AG04450 (cell line): ENCODE measurements at places on chromosomes 6 and 20.

- no peak for DNase-seq
Observed at GRCh38 chr6:29414588-29414987, at the start of gene OR12D1. OR12D1 (plus strand) TSS chr6:29414928.

DNA sequence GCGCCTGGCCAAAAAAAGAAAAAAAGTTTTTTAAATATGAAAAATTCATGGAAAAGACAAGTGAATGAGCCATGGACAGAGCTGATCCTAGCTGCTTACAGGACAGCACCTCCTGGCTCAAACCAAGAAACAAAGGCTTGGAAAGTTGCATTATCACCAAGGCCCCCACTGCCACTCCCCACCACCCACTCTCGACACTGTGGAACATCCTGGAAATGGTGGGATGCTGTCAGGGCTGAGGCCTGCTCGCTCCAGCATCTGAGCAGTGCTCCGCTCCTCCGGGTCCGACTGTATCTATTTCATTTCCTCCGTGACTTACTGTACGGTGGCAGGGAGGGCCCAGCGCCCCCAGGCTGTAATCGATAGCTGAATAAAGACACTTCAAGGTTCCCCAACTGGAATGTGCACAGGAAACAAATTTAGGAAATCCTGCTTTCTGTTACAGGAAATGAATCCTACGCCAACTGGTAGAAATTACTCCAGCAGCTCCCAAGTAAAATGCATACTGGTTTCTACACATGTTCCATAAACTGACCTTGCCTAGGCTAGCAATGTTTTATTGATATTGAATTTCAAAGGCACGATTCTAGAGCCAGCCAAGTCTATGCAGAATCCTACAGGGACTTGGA lies 109.5 kb upstream of the NFATC2 start:
- DNase-seq = no peak

DNA sequence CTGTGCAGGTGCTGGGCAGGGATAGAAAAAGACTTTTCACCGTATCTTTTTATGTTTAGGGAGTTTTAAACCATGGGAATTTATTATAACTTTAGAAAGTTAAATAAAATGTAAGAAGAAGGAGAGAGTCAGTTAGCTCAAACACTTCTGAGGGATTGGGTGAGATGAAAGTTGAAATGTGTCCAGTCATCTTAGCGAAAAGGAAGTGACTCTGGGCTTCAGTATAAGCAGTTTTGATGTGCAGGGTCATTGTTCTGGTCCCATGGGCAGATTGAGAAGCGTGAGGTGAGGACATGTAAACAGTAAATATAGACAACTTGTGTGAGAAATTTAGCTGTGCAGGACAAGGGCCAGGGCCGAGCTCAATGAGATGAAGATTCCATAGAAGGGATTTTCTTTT lies 66.9 kb downstream of the TOX2 start:
- DNase-seq = no peak

- no peak for DNase-seq
Observed at GRCh38 chr20:18195931-18196330, 58.3 kb downstream of the KAT14 start.

- no peak for DNase-seq
Observed at GRCh38 chr6:98118397-98119045, 715.9 kb upstream of the POU3F2 start.

DNA sequence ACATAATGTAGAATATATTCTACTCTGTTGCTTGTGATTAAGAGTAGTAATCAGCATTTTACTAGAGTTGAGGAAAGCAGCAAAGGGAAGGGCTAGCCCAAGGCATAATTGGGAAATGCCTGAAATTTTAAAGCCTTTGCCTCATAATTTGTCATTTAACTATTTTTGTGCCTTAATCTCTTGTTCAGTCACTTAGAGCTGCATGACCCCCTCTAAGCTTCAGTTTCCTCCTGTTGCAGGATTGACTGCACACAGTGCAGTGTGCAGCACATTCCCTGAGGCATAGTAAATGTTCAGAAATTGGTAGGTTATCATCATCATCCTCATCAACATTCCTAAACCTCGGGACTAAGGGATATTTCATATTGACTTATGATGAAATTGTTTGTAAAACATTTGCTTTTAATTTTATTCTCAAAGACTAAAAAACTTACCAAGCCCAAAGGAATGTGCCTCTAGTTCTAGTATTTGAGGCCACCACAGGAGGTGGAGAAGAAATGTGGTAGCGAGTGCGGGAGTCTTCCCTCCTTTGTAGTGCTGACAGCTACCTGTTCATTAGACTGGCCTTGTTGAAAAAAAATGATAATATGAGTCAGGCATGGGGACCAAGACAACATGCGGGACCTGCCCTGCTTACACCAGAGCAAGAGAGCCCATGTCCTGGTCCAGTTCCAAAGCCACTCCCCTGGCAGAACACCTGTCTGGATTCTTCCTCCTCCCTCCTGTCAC lies 14.8 kb upstream of the TENT5A start:
- no peak for DNase-seq

DNA sequence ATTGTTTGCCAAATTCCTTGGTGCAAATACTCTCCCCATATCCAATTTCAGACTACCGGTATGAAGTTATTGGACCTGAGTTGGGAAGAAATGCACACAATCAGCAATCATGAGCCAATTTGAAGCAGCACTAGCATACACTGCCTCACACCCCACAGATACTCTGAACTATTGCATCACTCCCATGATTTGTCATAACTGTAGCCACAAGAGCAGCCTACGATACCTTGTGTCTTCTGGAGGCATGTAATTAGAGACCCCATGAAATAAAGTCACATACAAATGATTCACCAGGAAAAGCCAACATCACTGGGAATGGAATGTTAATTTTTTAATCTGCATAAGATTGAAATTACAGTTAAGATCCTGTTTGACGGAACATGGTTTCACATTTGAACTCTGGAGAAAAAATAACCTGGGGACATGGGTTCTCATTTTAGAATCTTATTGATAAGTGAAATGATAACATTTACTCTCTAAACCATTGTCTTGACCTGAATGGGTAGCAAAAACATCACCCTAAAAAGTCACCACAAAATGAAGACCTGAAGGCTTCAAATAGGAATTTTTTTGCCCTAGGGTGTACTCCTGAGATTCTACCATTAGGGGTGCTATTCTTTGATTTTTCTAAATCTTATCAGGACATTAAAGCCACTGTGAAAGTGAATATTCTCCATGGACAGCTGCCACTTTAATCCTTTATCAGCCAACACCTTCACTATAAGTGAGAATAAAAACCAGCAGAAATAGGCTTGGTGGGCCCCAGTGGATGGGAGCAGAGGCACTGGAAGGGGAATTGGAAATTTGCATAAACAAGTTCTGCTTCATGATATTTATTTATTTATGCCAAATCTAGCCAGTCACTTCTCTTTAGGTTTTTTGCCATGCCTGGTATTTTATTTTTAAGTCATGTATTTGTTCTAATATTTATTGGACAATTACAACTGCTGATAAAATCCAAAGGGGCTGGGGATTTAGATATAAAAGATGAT lies 34.5 kb upstream of the HBS1L start:
- DNase-seq = peak; percentile 3

- DNase-seq = no peak
Observed at GRCh38 chr6:160679402-160679769, 15.3 kb upstream of the LPA start.

GRCh38 chr6:18171871-18172270 lies 16.6 kb downstream of the KDM1B start:
- no peak for DNase-seq

DNA sequence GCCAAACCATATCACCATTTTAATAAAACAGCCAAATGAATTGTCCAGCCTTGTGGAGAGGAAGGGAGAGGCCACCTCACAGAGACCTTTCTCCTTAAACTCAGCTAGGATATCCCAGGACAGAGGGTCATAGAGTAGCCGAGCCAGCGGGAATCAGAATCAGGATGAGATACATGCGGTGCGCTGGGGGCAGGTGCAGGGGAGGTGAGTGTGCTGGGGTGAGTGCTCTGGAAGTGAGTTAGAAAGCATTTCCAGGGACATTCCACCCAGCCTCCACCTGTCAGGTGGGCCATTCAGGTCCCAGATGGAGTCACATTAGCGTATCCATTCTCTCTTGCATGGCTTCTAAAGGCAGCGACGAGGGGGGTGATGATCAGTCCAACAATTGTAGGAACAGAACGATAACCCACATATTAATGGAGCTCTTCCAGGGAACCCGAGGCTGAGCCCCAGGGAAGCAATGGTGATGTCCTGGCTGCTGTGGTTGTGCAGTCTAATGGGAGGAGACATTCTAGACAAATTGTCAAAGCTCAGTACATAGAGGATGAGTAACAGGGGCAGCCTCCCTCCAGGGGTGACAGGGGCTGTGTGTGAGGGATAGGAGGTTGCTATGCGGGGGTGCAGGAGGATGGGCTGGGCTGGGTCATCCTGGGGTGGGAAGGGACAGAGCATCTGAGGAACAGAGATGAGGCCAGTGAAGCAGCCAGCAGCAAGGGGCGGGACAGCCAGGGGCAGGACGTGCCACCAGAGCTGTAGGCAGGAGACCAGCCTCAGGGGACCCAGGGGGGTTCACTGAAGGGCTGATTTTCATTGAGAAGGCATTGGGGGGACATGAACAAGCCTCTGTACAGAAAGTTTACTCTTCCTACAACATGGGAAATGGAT lies 88.7 kb upstream of the FRMD1 start:
- DNase-seq = no peak

- DNase-seq = no peak
Observed at GRCh38 chr6:109411034-109411433, 28.8 kb upstream of the CD164 start.

DNA sequence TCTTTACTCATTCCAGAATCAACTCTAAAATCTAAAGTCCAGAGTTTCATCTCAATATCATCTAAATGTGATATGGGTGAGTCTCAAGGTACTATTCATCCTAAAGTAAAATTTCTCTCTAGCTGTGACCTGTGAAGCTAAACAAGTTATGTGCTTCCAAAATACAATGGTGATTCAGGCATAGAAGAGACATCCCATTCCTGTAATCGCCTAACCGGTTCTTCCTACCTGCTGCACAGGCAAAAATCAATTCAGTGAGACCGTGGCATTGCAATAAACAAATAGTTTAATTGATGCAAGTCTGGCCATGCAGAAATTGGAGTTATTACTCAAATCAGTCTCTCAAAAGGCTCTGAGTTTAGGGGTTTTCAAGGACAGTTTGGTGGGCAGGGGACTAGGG lies 232.8 kb downstream of the UBE3D start:
- no peak for DNase-seq

DNA sequence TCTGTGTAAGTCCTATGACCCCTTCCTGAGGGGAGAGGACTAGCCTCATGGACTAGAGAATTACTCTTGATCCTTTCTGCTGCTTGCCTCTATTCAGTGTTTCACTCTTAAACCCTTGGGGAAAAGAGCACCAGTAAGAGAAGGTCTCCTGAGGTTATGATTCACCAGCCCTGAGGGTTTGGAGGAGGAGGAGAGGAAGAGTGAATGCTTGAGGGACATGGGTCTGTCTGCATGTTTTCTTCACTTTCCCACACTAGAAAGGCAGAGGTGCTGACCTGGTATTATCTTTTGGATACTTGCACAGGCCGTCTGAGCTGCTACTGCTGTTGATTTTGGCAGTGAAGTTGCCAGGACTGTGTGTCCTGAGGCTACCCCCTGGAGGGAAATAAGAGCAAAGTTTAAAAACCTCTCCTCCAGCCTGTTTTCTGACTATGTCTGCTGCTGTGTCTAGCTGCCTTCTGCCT lies 78.3 kb downstream of the CD109 start:
- DNase-seq = peak; percentile 56

DNA sequence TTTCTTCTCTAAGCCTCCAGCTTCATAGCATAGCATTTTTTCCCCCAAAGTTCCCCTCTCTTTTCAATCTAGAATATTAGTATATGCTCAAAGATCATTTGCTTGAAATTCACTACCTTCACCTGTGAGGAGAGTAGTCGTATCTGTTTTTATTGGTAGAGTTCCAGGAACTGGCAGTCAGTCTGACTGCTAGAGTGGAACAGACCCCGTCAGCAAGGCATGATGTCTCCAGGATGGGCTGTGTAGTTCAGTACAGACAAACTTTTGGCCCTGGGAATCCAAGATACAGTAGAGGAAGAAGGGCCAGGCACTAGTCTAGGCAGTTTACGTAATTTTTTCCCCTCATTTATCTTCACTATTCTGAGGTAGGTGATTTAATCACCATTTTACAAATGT lies 29.1 kb downstream of the RALY start:
- no peak for DNase-seq

DNA sequence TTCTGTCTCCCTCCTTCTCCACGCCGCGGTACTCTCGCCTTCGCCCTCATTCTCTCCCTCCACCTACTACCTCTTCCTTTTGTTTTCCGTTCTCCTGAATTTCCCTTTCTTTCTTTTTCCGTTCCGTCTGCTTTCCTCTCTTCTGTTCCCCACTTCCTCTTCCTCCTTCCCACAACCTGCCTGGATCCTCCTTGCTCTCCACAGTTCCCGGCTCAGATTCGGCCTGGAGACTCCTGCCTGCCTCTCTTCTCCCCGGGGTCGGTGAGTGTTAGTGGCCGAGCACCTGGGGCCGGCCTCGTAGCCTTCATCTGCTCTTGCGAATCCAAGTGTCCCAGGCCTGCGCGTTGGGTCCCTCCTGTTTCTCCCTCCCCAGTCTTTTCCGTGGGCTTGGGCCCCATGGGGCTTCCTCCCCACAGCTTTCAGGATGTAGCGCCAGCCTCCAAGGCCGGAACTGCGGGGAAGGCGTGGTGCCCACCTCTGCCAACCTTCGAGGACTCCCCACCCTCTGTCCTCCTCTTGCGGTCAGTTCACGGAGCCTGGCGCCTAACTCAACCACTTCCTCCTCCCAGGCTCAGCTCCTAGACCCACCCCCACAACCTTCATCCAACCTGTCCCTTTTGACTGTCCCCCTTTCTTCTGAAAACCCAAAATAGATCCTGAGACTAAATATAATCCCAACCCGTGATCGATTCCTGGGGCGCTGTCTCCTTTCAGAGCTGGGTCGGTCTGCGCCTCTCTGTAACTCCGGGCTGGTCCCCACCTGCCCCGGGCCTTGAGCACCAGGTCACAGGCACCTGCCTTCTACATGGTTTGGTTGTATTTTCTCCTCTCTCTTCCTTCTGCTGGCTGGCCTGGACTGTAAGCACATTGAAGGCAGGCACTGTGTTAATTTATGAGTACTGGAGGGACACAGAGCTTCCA lies 6.8 kb downstream of the NRN1 start:
- no peak for DNase-seq

GRCh38 chr6:6721606-6722005 lies 133.1 kb downstream of the LY86 start:
- no peak for DNase-seq

DNA sequence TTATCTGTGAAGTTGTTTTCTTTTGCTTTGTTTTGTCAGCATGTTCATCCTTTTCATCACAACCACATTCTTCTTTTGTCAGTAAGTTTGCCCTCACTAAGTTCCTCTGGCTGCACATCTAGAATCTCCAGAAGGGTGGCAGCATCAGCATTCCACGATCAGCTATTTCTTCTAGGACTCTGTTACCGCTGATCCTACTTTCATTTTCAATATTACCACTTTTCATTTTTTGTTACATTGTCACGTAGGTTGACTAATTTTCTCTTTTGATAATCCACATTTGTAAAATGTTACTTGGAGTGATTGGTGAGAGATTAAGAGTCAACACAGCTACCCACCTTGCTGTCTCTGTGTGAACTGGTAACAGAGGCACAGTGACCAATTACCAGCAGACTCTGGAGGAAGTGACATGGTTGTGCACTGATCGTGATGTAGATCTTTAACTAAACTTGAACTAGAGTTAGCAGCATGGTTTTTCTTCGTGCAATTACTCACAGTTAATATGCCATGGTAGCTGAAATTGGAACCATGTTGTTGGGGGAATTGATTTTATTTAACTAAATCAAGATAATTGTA lies 307.9 kb upstream of the SLC35B3 start:
- no peak for DNase-seq

- DNase-seq = no peak
Observed at GRCh38 chr6:166463359-166464067, 80.8 kb upstream of the MPC1 start.
